CD4-positive, alpha-beta T cell treated with Interleukin-6 at 100 ng/mL for 8 hours (primary cell): ENCODE measurements at places on chromosomes 7 and 10.

DNA sequence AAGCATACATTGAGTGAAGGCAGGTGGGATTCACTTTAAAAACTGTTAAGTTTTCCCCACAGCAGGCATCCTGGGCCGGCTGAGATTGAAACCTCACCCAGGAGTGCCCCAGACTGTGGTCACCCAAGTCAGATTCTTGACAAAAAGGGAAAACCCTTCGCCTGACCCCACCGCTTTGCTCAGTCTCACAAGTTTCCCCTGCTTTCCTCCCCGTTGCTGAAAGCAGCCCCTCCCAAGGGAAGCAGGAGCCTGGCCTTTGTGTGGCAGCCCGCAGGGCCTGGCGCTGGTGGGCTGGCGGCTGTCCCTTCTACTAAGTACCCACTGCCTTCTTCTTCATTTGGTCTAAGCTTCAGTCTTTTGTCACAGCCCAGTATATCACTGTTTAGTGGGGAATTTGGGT, 16.0 kb downstream of the RNF32 start:
- DNase-seq: no peak

DNA sequence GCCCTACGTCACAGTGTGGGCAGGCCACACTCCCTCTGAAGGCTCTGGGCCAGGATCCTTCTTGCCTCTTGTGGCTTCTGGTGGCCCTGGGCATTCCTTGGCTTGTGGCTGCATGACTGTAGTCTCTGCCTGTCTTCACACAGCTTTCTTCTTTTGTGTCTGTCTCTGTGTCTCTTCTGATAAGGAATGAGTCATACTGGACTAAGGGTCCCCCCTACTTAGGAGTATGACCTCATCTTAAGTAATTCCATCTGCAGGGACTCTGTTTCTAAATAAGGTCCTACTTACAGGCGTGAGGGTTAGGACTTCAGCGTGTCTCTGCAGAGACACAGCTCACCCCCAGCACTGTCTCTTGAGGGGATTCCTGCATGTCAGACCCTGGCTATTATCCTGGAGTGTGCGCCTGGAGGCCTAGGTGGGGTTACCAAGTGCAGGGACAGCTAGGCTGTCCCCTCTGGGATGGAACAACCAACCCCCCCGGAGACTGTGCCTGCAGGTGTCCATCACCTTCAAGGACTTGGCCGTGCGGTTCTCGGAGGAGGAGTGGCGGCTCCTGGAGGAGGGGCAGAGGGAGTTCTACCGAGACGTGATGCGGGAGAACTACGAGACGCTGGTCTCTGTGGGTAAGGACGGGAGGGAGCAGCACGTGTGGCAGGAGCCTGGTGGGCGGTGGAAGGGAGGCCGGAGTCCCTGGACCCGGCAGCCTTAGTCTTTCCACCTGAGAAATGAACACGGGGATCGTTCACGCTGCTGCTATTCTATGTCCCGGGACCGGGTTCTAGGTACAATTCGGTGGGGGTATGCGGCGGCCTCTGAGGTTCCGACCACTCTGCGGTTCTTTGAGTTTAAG, 54.1 kb downstream of the ZNF467 start:
- no peak for DNase-seq

GRCh38 chr7:136290351-136290750, 313.2 kb upstream of the MTPN start:
- no peak for DNase-seq

- no peak for DNase-seq
These were observed 45.0 kb upstream of the CSTF2T start for GRCh38 chr10:51744235-51745000.

GRCh38 chr10:73814896-73815718, 3.7 kb upstream of the NDST2 start:
- no peak for DNase-seq

DNA sequence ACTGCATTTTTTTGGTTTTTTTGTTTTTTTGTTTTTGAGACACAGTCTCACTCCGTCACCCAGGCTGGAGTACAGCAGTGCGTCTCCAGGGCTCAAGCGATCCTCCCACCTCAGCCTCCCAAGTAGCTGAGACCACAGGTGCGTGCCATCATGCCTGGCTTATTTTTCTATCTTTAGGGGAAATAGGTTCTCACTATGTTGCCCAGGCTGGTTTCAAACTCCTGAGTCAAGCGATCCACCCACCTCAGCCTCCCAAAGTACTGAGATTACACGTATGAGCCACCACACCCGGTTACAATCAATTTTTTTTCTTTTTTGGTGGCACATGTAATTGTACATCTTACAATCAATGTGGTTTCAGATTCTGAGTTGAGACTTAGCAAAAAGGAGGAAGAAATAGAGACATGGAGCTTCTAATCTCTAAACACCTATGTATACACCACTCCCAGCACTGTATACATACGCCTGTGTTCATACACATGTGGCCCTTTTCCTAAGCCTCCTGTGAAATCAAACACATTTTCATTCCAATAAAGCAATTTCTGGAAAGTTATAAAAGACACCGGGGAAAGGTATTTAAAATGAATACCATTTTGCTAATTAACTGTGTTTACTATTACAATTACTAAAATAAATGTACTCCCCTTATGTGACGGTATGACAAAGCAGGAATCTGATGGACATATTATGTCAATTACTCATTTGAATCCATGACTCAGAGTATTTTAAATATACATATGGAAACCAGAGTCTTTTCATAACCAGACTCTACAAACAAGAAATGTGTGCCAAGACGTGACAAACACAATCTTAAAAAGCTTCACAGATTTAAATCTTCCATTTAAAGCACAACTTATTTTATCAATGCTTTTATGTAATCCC, 40.9 kb downstream of the SMURF1 start:
- DNase-seq: no peak

GRCh38 chr7:20194343-20194995, 22.7 kb downstream of the MACC1 start:
- DNase-seq: no peak

DNA sequence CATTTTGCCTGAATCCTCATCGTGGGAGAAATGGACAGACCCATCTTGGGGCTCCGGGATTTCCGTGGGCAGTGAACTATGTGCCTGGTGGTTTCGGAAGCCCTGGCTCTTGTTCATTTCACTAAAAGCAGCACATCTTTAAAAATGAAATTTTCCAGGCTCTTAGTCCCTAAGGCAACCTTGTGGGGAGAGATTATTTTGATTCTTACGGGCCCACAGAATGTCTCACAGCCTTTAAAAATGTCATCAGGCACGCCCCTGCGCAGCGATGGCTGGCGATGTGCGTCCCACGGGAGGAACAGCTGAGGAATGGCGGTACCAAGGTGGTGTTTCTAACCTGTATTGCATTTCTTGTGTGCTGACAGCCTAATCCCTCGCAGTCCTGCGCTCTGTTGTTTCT, 189.7 kb downstream of the CCDC3 start:
- DNase-seq: no peak

DNA sequence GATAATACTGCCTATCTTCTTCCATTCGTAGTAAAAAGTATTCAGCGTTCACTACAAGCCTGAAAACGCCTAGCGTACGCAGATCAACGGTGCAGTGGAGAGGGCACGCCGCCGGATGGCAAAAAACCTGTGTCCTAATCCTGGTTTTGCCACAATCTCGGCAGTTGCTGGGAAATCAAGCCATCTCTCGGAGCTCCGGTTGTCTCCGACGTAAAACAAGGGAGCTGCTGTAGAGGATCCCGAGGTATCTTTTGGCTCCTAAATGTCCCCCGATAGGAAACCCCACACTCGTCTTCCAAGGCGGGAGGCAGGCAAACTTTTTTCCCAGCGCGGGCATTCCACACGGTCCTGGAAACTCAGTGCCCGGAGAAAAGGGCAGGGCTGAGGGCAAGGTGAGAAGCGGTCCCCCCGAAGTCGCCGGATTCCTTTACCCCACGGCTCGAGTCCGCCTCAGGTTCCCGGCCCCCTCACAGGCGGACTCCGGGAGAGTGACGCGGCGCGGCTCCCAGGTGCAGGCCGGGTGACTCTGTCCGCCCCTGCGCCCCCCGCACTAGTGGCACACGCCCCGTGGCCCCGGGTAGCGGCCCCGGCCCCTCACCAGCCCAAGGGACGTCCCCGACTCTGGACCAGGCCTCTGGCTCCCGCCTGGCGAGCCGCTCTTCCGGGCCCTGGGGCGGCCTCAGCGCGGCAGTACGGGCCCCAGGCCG, 649 bp downstream of the IDE start:
- DNase-seq: no peak

- no peak for DNase-seq
These were observed 74.3 kb upstream of the CSTF2T start for GRCh38 chr10:51773681-51774080.

- DNase-seq: no peak
These were observed 117.0 kb upstream of the FAM3C start for GRCh38 chr7:121513105-121513504.

GRCh38 chr7:8249121-8249520, 12.8 kb downstream of the ICA1 start:
- DNase-seq: no peak

DNA sequence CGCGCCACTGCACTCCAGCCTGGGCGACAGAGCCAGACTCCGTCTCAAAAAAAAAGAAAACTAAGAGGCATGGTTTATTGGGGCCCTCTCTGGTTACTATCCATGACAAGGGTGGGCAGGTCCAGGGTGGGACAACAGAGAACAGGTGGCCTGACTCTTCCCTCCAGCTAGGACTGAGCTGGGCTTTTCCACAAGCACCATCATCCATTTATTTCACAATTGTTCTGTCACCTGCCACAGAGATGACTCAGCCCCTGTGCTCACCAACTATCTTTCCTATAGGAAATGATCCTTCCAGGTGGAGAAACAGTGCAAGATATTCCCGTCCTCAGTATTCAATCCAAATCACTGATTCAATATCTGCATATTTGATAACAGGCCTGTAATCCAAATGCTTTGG, 44.9 kb upstream of the MYL10 start:
- DNase-seq: no peak

- DNase-seq: no peak
These were observed 57.0 kb downstream of the KLRG2 start for GRCh38 chr7:139426258-139427028.

DNA sequence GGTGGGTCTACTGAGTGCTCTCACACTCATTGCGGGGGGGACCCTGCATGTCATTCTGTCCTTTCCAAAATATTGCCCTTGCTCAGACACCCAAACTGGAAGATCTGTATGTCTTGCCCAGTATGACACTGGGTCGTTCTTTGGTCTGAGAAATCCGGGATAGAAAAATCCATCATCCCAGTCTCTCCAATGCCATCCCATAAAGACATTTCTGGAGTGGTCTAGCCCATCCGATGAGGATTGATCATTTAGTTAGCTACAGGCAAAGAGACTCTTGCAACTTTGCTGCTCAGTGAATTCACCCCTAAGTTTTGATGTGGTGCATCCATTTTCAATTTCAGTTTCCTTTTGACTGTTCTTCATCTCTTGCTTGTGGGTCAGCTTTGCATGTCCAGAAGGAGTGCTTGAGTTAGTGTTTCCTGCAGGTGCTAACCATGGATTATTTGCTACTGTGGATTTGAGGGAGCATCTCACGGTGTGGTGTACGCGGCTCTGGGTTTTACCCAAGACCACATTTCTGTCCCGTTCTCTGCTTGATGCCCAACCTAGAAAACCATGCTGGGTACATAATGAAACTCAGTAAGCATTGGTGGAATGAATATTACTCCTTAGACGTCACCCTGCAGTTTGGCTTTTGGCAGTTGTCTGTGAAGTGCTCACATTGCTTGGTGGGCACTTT, 247.0 kb upstream of the MKI67 start:
- DNase-seq: no peak

DNA sequence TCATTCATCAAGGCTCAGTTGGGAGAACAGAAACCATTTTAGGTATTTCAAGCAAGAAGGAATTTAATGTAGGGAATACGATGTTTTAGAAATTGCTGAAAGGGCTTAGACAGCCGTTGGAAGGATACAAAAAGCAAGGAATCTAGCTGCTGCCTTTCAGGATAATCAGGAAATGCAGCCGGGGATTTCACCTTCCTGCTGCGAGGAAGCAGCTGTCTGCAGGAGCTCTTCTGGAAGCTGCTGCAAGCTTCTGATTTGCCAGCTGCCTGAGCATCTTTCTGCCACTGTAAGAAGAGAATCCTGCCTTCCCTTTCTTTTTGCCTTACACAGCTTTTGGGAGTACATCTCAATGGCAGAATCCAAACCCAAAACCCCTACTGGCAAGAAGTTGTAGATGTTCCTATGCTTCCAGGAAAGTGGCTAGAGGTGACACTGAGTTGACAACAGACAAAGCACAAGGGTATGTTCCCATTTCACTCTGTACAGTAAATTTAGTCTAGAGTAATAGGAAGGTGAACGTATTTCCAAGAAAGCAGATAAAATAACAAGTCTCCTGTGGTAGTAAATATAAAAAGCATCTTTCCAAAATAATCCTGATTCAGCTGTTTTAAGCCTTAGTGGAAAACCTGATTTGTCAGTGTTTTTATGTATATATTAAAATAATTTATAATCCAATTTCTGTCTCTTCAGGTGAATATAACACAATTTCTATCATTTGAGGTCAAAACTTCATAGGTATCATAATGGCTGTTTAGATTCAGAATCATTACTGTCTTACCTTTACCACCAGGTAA, 148.4 kb upstream of the LRGUK start:
- no peak for DNase-seq

- peak; percentile 63 for DNase-seq
These were observed 30.1 kb downstream of the KLF6 start for GRCh38 chr10:3754727-3755439.

DNA sequence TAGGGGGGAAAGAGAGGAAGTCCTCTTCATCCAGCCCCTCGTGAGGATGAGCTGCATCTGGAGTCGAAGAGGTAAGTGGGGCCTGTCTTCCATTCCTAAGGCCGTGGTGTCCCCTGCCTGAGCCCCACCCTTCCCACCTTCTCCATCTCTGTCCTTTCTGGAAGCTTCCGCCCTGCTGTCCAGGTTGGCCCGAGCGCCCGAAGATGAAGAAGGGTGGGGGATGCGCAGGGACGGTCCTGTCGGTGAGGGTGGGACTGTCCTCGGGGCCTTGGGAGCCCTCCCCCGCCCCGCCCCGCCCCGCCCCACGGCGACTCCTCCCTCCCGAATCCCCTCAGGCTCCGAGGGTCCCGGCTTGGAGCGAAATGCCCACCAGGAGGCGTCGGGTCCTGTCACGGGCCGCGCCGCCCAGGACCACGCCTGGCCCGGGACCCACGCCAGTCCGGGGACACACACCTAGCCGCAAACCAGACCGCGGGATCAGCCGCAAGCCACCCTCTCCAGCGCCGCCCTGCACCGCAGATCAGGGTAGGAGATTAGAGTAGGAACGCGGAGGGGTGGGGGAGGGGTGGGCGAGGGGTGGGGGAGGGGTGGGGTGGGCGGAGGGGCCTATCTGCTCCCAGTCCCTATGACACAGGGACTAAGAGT, 15.3 kb downstream of the GPRIN2 start:
- no peak for DNase-seq

DNA sequence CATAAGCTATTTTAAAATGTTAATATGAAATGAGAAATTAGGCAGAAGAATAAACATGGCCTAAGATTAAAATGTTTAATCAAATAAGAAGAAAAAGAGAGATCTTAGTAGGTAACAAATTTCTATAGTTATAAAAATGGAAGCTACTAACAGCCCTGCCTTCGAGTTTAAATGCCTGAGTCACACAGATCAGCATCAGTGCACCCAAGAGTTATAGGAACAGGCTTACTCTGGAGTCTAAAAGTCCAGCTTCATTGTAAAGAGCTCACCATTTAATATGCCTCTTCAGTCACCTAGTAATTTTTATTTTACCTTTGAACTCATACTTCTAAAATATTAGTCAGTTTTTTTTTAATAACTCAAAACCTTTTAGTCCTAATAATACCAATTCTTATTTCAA, 52.6 kb downstream of the BRI3 start:
- no peak for DNase-seq
